ENCODE measurements at places on chromosomes 16 and 17.

- no peak for DNase-seq
These were observed 970 bp downstream of the EPN2 start for GRCh38 chr17:19238167-19238505.

DNA sequence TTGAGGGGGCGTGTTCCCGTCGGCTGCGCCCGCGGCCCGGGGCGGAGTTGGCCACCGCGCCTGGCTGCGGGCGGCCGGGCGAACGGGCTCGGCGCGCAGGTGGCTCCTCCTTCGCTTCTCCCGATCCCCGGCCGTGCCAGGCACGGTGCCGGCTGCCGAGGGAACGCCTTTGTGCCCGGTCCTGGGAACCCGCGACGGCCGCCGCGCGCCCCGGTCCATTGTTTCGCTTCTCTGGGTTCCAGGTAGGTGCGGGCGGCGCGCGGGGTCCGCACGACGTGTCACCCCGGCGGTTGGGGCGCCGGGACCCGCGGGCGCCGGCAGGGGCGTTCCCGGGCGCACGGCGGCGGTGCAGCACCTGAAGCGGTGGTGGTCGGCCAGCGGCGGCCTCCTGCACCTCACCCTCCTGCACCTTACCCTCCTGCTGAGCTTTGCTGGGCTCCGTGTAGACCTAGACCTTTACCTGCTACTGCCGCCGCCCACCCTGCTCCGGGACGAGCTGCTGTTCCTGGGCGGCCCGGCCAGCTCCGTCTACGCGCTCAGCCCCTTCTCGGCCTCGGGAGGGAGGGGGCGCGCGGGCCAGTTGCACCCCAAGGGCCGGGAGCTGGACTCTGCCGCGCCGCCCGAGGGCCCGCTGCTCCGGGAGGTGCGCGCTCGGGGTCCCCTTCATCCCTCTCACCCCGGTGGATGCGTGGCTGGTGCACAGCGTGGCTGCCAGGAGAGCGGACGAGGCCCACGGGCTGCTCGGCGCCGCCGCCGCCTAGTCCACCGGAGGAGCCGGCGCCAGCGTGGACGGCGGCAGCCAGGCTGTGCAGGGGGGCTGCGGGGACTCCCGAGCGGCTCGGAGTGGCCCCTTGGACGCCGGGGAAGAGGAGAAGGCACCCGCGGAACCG lies 99.9 kb downstream of the EFCAB13 start:
- no peak for DNase-seq

GRCh38 chr16:49468611-49469310 lies 95.2 kb downstream of the C16orf78 start:
- DNase-seq = no peak

- DNase-seq = no peak
These were observed 256.1 kb downstream of the CPPED1 start for GRCh38 chr16:12547608-12547922.

- DNase-seq = no peak
These were observed 203.1 kb upstream of the SOX9 start for GRCh38 chr17:71917715-71918114.

Measured in stimulated activated CD8-positive, alpha-beta memory T cell treated with anti-CD3 and anti-CD28 coated beads, Interleukin-4, amount 100 ng/mL, for 4 hours (primary cell).